Activated CD8-positive, alpha-beta T cell treated with anti-CD3 and anti-CD28 coated beads, Interleukin-2, amount 10 ng/mL, durations not matched to agents 7 days and 5 days (primary cell): ENCODE measurements at places on chromosomes 5 and 9. TPM values are rescaled to one million over a fixed set of nuclear protein-coding genes. Genes with fewer than 3 reads are reported as not detected.

GRCh38 chr9:103991698-103992097 lies 102.4 kb upstream of the SMC2 start:
- no peak for DNase-seq

- DNase-seq: no peak
Measured at GRCh38 chr5:141603923-141604717, 14.7 kb downstream of the DIAPH1 start.

- DNase-seq: no peak
Measured at GRCh38 chr5:177448244-177448950, 1.8 kb downstream of the PRR7 start.

- no peak for DNase-seq
Measured at GRCh38 chr9:591292-591691, 250.2 kb upstream of the DMRT1 start.

DNA sequence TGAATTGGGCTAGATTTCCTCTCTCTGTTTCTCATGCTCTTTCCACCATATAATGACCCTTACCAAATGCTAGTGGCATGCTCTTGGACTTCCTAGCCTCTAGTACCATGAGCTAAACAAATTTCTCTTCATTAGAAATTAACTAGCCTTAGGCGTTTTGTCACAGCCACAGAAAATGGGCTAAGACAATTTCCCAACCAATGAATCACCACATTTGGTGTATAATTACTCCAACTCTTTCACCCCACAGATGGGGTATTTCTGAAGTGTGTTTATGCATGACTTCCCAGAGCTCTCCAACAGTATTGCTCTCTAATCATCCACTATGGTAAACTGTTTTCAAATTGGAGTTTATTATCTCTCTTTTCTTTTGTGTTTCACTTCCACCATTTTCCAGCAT lies 1041.1 kb upstream of the COX7C start:
- no peak for DNase-seq

DNA sequence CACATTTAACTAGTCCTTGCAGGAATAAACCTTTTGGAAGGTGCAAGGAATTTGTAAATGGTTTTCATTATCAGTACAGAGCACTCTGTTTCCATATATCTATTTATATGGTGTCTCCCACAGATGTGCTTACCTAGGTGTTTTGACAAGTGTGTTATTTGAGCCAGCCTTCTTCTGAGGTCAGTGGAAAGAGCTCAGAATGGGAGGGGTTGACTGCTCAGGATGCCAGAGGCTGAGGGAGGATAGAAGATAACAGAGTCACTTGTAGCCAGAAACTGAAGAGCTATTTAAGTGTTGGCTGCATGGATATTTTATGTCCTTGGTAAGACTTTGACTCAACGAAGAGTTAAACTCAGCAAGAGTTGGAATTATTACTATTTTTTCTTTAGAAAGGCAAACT lies 5.0 kb downstream of the CMYA5 start:
- DNase-seq: no peak

- no peak for DNase-seq
Measured at GRCh38 chr5:147708708-147709107, 73.8 kb downstream of the JAKMIP2 start.

DNA sequence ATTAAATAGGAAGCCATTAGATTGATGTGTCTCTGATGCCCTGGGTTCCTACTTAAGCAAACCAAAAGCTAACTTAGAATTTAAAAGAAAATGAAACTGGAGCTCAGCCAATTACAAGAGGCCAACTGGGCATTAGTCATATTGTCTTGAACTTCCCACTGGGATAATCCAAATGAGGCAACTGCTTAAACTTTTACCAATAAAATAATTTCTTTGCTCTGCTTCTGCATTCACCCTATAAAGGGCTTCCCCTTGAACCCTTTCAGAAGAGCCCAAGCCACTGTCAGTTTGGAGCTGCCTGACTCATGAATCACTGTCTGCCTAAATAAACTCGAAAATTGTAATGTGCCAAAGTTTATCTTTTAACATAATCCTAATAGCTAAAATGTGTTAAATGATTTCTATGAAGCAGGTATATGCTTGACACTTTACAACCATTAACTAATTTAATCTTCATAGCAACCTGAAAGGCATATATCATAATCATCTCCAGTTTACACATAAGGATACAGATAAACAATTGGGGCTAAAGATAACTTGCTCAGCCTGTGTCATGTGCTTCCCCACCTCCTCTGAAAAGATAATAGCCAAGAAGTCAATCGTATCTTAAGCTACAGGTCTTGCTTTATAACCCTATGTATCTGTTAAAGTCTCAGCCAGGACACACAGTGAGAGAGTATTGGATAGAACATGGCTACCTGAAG lies 11.5 kb downstream of the GPR150 start:
- DNase-seq: no peak

- DNase-seq: no peak
Measured at GRCh38 chr5:107322936-107323335, 347.8 kb downstream of the EFNA5 start.

DNA sequence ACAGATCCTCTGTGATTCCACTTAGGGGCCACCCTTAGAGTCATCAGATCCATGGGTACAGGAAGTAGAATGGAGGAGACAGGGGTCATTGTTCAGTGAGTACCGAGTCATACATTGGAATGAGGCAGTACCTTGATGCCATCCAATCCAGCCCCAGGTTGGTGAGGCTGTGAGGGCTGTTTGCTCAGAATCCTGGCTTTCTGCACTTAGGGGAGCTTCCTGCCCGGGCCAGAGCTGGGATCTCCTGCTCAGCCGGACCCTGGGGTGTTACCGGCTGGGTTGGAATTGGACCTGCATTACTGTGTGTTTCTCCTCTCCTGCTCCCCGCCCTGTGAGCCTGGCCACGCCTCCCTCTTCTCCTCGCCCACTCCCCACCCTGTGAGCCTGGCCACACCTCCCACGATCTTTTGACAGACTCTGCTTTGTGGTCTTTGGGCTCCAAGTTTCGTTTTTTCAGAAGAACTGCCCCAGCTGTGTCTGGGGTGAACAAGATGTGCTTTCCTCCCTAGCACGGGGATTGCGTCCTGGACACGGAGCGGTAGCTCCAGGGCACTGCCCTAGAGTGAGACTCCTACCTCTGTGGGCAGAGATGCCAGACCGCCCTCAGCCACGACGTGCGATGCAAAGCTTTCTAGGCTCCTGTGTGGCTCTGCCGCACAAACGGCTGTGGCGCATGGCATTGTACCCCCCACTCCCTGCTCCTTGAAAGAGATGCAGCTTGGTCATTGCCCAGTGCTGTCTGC lies 15.4 kb downstream of the TRAF2 start:
- peak; percentile 63 for DNase-seq

DNA sequence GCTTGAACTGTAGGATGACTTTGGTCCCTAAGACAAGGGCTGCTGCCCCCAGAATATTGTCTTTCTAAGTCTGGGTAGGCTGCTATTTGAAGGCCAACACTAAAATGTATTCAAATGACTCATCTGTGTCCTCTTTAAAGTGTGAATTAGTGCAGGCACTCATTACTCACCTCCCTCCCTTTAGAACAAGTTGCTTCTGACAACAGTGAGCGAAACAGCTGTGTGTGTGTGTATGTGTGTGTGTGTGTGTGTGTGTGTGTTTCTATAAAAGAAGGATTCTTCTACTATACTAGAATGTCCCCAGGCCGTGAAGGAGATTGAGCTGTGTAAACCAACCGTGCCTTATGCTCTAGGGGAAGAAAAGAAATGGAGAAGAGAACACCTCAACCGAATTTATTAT lies 1337.2 kb downstream of the PTPRD start:
- no peak for DNase-seq

GRCh38 chr5:179804555-179804947 lies 2.1 kb downstream of the MGAT4B start:
- DNase-seq: no peak

DNA sequence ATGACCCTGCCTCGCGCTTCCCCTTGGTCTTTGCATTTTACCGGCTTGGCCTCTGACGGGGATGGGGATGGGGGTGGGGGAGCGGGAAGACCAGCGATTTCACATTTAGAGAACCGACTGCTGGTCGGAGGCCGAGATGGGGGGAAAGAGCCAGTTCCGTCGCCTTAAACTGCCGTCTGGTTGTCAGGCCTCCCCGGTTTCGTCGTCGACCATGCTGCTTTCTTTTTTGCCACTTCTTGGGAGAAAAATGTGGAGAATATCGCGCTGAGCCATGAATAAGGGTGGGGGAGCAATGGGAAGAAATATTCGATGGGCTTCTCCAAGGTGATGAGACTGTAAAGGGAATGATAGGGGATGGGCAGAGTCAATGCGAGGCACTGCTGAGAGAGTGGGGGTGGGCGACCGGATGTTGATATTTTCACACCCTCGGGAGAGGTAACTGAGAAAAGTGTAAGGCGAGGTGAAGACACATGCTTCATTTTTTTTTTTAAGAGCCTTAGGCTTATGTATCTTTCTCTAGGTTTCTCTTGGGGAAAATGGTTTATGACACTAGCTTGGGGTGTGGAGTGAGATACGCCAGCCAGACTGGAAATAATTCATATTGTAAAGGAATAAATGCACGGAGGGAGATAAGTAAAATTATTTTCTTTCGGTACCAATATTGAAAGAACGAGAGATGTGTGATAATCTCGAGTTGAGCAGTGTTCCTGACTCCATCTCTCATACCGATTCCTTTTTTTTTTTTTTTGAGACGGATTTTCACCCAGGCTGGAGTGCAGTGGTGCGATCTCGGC lies 1.1 kb downstream of the KIF2A start:
- DNase-seq: peak; percentile 73

GRCh38 chr9:108588246-108588645 lies 267.5 kb downstream of the ACTL7B start:
- no peak for DNase-seq

- DNase-seq: no peak
Measured at GRCh38 chr5:67813877-67814539, 401.5 kb upstream of the PIK3R1 start.

DNA sequence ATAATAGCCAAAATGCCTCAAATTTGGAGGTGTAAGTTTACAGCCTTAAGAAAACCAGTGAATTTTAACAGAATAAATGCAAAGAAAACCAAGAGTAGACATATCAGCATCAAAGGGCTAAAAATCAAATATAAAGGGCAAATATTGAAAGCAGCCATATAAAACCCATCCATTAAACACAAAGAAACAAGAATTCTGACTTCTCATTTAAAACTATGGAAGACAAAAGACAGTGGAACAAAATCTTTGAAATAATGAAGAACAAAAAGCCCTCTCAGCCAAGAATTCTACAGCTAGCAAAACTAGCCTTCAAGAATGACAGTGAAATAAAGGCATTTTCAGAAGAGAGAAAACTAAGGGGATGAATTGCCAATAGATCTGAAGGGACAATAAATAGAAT lies 91.3 kb upstream of the FST start:
- DNase-seq: no peak

GRCh38 chr9:98074115-98074990 lies 17.8 kb downstream of the NANS start:
- DNase-seq: peak; percentile 73

- DNase-seq: no peak
Measured at GRCh38 chr5:52694648-52695047, 93.1 kb upstream of the ITGA1 start.

Gene POU5F2
- 1.1 TPM for total RNA-seq

Gene AGXT2
- not detected for total RNA-seq

Gene PDCD1LG2
- 0.55 TPM for total RNA-seq

Gene OCLN
- 1.3 TPM for total RNA-seq

Gene TMEM174
- not detected for total RNA-seq
